Stimulated activated CD8-positive, alpha-beta memory T cell treated with anti-CD3 and anti-CD28 coated beads, Interleukin-15, amount 100 ng/mL, for 4 hours (primary cell): ENCODE measurements at places on chromosomes 1 and 21.

DNA sequence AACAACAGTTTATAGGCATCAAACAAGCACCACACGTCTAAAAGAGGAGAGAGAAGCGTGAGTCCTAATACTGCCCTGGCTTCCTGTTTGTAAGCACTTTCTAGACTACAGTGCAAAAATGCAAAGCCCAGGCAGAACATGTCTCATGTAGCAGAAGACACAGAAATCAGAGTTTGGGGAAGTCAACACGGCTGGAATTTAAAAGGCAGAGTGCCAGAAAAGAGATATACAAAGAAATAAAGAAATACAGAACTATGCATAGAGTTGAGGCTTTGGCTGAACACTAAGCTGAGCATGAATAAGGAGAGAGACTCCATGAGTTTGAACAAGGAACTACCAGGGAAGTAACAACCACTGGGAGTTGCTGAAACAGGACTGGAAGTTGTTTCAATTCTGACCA lies 566.6 kb upstream of the NR5A2 start:
- no peak for DNase-seq

- DNase-seq: no peak
Observed at GRCh38 chr1:14849038-14849437, 250.6 kb downstream of the KAZN start.

DNA sequence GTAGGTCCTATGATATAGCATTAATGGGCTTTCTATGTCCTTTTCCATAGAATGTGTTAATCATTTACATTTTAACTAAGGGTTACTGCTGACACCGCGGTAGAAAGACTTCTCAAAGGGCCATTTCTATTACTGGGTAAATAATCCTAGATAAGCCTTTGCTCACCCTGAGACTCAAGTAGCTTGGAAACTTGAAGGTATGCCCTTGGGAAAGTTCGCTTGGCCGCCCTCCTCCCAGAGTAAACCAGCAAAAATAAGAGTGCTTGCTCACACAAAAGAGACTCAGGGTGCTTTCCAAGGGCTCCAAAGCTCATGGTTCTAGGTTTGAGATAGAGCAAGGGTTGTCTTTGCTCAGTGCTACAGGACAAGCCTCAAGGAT lies 85.8 kb upstream of the TMPRSS2 start:
- DNase-seq: no peak

GRCh38 chr1:223652436-223652941 lies 13.0 kb downstream of the CAPN8 start:
- no peak for DNase-seq

DNA sequence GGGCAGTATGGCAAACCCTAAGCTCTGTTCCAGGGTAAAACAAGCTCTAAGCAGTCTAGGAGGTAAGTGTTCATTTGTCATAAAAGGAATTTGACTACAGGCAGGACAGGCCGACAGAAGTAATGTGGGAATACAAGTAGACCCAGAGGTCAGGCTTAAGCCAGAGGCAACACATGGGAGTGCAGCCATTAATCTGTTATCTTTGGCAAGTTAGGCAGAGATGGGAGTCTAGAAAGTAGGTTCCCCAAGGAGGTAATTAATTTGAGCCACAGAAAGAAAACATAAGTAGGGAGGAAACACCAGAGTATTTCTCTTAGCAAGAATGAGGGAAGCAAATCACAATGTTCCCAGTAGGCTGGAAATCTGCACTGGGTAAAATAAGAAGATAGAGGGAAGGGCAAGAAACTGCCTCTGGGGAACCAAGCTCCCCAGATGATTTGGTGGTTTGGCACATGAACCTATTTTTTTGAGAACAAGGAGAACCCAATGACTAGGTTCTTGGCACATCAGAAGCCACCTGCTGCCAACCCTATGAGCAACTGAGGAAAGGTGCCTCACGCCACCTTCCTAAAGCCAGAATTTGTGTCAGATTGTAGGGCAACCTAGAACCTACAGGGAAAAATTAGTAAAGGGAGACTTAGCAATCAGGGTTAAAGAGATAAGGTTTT lies 636.4 kb upstream of the PLXNA2 start:
- no peak for DNase-seq

- DNase-seq: no peak
Observed at GRCh38 chr21:31162079-31162699, 123.9 kb upstream of the KRTAP19-8 start.

GRCh38 chr1:176101951-176102642 lies 105.0 kb downstream of the COP1 start:
- DNase-seq: no peak

- DNase-seq: no peak
Observed at GRCh38 chr1:113147826-113148225, 74.8 kb downstream of the LRIG2 start.

- no peak for DNase-seq
Observed at GRCh38 chr1:160204526-160205241, 500 bp upstream of the PEA15 start.

- DNase-seq: no peak
Observed at GRCh38 chr1:241591317-241591716, 48.9 kb downstream of the CHML start.

DNA sequence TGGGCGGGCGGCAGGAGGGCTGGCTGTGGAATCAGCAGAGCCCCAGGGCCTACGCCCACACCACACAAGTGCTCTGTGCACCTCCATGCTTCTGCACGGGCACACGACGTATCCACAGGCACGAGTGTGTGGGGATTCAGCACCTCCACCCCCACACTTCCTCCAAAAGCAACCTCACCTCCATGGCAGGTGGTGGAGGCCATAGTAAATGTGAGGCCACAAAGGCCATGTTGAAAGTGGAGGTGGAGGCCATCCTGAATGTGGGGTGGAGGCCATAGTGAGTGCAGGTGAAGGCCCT lies 125.4 kb upstream of the VAMP3 start:
- no peak for DNase-seq

GRCh38 chr1:229597877-229598276 lies 28.0 kb downstream of the TAF5L start:
- no peak for DNase-seq

DNA sequence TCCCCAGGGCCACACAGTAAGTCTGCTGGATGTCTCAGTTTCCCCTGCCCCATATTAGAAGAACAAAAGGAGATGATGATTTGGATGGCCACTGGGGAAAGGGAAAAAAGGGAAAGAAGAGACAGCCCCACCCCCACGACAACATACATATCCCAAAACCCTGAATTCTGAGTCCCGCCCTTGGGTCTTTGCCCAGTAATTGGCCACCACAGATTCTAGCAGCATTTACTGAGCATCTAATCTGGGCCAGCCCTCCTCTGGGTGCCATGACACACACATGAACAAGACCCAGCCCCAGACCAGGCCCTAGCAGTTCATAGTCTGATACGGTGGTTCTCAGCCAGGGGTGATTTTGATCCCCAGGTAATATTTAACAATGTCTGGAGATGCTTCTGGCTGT lies 5.2 kb upstream of the TTC4 start:
- DNase-seq: no peak

DNA sequence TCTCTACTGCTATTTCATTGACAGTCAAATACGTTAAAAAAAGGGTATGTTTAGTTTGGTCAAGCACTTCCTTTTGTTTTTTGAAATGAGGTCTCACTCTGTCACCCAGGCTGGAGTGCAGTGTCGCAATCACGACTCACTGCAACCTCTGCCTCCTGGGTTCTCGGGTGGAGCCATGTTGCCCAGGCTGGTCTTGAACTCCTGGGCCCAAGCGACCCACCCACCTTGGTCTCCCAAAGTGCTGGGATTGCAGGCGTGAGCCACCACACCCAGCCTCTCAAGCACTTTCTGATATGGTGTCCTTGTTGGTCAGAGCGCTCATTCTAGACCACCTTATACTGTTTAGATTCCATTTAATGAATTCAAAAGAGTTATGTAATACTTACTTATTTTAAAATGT lies 20.9 kb upstream of the RHBDL2 start:
- no peak for DNase-seq

GRCh38 chr1:917076-917459 lies 6.7 kb upstream of the SAMD11 start:
- no peak for DNase-seq

- DNase-seq: no peak
Observed at GRCh38 chr1:220685879-220686278, 4.3 kb upstream of the C1orf115 start.

- DNase-seq: no peak
Observed at GRCh38 chr1:59484096-59484495, 187.2 kb downstream of the FGGY start.

GRCh38 chr1:209648931-209649776 lies 3.1 kb downstream of the LAMB3 start:
- no peak for DNase-seq

- no peak for DNase-seq
Observed at GRCh38 chr1:212260557-212261355, 24.5 kb upstream of the PPP2R5A start.

DNA sequence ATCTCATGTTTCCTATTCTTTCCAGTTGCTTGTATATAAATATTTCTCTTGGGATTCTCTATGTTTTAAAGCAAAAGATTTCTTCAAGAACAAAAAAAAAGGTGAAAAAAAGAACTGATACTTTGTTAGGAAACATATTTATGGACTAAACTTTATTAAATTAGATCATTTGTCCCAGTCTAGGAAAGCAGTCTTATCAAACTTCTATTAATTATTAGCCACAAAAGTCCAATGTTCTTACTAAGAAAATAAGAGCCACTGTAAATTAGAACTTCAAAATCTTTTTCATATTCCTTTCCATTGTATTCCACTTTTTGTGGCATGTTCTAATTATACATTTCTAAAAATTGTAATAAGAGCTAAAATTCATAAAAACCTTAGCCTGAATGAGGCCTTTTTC lies 175.2 kb downstream of the TYW3 start:
- no peak for DNase-seq

- DNase-seq: no peak
Observed at GRCh38 chr21:28239340-28239739, 753.3 kb downstream of the LTN1 start.

- no peak for DNase-seq
Observed at GRCh38 chr1:112788561-112788960, 73.4 kb upstream of the PPM1J start.

- DNase-seq: no peak
Observed at GRCh38 chr1:168966636-168967035, 139.9 kb upstream of the ATP1B1 start.
